Activated T-helper 1 cell treated with Interleukin-2 at 50 U/mL for 16 hours (primary cell): ENCODE measurements at places on chromosomes 7 and 10.

- DNase-seq, result no peak
Observed at GRCh38 chr7:107068156-107068555, 23.7 kb downstream of the PRKAR2B start.

DNA sequence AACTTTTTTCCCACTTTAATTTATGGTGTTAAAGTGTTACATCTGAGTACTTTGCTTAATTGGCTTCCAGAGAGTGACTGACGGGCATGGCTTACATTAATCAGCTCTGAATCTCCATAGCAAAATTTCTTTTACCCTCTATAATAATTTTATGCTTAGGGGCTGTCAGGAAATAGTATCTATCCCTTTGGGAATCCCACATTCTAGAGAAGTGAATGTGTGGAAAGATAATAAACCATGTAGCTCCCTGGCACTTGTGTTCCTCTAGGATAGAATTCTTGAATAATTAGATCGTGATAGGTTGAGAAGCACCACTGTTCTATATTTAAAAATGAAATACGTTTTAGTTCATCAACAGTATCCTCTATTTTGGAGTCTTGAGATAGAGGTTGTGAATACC is 89.6 kb downstream of the DNAJB9 start:
- DNase-seq, result no peak

GRCh38 chr7:155345490-155345889 is 47.8 kb downstream of the INSIG1 start:
- DNase-seq, result no peak

DNA sequence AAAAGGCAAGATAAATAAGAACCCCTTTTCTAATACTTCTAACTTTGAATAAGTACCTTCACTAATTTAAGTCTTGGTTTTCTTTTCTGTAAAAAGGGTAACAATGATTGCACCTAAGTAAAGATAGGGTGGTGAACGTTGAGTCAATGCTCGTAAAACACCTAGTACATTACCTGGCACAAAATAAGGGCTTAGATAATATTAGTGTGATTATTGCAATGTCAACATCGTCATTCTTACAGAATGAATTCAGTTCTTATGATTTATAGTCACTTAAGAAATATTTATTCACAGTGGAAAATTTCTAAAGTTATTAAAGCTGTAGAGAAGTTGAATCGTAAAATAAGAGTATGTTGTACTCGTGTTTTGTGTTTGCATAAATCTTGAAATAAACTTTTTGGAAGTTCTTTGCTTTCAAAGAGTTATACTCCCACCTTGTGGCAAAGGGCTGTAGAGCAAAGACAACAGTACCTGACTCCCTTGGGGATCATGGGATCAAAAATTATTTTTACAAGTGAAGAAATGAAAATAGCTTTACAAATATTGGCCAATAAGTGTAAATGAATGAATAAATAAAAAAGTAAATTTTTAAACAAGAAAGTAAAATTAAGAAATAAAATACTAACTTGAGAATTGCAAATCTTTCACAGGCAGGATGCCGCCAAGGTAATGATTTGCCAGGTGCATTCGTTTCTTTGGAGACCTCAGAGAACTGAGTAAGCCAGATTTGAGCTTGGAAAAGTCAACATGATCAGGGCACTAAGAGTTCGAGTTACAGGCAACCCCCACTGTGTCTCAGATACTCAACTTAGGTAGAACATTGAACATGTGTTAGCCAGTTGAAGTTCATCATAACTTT is 285.8 kb upstream of the CACNA2D1 start:
- no peak for DNase-seq

DNA sequence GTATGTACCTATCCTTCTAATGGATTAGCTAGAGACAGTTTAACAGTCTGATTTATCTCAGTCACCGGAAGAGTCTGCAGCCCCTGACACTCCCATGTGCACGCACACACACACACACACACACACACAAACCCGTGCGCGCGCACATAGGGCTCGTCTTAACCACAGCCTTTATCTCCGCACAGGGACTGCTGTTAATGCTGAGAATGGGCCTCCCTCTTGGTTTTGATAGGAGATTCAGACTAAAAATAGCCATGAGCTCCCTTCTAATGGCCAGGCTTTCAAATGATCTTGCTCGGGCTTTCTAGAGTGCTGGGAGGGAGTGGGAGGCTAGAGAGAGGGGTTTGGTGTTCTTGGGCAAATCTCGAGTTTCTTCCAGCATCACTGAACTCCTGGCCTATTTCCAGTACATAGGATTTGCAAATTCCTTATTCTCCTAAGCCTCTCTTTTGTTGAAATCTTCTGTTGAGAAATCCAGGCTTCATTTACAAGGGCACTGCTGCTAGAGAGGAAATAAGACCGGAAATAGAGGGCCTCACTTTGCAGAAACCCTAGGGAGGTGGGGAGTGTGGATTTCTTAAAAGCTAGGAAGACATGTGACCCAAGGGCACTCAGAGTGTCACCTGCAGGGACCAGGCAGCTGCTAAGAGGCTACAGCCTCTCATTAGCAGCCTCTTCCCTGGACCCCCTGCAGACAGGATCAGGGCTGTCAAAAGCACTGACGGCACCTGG is 2.4 kb downstream of the TMEM72 start:
- no peak for DNase-seq

DNA sequence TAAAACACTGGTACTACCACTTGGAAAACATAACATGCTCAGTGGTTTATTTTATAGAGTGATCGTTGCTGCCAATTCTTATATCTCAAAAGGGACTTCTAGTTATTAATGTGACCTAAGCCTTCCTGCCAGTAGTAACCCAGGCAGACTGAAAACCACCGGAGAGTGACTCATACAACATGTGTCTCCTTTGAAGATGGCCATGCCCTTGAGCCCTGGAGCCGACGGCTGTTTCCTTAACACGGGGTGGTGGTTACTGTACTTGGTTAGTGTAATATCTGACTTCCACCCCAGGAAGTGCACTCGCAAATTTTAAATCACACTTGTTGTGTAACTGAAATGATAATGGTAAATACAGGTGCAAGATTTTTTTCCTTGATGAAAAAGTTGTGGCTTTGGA is 30.5 kb downstream of the JAKMIP3 start:
- DNase-seq, result no peak

GRCh38 chr7:7183061-7183837 is 905 bp downstream of the C1GALT1 start:
- DNase-seq, result peak; percentile 33

GRCh38 chr10:88982366-88982765 is 8.2 kb upstream of the FAS start:
- no peak for DNase-seq

DNA sequence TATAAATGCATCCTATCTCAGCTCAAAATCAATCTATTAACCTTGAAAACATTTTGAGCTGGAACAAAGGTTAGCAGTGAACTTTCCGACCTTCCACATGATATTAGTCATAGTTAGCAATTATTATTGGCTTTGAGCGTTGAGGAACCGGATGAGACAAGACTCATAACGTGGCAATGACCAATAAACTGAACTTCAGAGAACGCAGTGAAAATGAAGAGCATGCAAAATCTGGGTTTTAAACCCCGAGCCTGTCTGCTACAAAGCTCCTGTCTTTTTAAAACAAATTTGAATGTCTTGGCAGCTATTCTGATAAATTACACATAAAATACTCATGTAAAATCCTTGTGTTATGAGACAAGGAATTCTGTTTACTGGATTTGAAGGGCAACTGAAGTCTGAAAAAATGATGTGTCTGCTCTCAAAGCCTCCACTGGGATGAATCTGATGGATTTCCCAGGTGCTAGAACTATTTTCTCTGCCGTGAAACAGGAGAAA is 74.7 kb upstream of the ITGB1 start:
- no peak for DNase-seq
